ENCODE measurements at places on chromosomes 7 and 10.
A peak's percentile ranks its signal among the peaks of the same experiment; 100 is the strongest.

- no peak for DNase-seq
Observed at GRCh38 chr7:106952658-106953231, 87.7 kb downstream of the PIK3CG start.

- DNase-seq: no peak
Observed at GRCh38 chr10:119546009-119546408, 3.5 kb upstream of the RGS10 start.

- DNase-seq: no peak
Observed at GRCh38 chr10:51886438-51887068, 187.2 kb upstream of the CSTF2T start.

DNA sequence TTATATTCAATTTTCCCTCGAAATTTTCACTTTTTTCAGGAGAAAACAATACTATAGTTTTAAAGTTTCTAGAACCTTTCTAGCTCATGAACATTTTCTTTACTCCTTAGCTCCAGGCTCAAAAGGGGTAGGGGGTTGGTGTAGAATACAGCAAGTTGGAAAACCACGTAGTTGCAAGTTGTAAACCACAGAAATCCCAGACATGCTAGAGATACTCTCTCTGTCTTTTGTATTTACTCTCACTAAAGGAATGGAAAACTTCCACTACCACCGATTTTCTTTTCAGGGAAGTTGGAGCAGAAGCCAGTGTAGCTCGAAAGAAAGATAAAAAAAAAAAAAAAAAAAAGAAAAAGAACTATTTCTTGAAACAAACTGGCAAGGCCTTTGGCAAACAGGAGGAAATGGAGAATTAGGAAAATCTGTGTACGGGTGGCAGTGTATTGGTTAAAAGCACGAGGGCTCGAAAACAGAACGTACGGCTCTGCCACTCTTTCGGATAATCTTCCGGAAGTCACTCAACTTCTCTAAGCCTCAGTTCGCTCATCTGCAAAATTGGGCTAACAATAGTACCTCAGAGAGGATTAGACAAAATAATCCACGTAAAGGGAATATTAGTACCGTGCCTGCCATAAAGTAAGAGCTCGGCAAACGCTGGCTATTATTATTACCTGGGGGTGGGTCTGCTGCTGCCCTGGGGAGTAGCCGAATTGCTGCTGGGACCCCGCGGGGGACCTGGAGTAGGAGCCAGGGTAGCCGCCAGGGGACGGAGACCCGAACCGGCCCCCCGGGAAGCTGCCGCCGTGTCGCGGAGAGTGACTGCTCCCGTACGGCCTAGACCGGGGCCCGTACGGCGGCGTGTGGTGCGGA, 628 bp downstream of the MPLKIP start:
- peak; percentile 68 for DNase-seq

- no peak for DNase-seq
Observed at GRCh38 chr10:78462726-78463228, 429.1 kb downstream of the RPS24 start.

DNA sequence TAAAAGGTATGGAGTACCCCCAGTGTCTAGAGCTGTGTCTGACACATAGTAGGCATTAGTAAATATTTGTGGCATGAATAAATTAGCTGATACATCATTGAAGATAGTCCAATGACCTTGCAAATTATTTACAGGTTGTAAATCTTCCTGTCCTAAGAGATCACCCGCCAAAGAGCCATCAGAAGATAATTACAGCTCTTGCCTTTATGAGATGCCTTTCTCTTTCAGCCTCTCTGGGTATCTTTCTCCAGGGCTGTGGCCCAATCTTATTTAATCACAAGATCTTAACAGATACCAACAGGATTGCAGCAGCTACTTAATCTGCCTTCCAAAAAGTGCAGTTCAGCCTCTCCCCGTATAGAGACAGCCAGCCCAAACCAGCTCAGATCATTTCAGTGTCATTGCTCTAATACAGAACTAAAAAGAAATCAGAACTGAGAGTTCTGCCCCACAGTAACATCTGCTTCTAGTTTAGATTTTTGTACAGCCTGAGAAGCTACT, 41.5 kb downstream of the MYOF start:
- DNase-seq: no peak

- no peak for DNase-seq
Observed at GRCh38 chr7:4747746-4748145, 27.7 kb upstream of the AP5Z1 start.

GRCh38 chr10:119025336-119025735, 4.2 kb upstream of the NANOS1 start:
- no peak for DNase-seq

DNA sequence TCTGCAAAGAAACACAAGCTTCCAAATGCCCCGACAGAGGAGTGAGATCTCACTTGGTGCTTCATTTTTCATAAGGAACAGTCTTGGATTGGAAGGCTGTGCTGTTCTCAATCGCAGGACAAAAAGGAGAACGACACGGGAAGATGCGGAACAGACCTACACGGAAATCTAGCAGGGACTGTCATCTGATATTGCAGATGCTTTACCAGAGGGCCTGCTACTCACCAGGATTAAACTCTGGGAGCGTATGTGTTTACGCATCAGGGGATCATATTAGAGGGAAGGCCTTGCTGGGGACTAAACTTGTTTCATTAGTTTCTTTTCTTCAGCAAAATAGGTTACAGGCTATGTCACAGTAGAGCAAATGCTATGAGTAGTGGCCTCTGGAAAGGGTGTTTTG, 82.8 kb upstream of the EEPD1 start:
- no peak for DNase-seq
